ENCODE measurements at places on chromosomes 5 and 9.
A peak's percentile ranks its signal among the peaks of the same experiment; 100 is the strongest.

DNA sequence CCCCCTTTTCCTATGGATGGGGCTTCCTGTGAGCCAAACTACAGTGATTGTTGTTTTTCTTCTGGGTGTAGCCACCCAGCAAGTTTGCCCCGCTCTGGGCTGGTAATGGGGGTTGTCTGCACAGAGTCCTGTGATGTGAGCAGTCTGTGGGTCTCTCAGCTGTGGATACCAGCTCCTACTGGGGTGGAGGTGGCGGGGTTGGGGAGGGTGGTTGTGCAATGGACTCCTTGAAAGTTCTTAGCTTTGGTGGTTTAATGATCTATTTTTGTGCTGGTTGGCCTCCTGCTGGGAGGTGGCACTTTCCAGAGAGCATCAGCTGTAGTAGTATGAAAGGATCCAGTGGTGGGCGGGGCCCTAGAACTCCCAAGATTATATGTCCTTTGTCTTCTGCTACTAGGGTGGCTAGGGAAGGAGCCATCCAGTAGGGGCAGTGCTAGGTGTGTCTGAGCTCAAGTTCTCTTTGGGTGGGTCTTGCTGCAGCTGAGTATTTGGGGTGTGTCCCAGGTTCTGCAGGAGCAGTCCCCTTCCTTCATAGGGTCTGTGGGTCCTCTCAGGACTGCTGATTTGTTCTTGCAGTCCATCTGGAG lies 275.6 kb upstream of the PAPPA start:
- DNase-seq, result no peak

GRCh38 chr9:95494416-95495371 lies 22.1 kb downstream of the PTCH1 start:
- peak; percentile 68 for DNase-seq

- DNase-seq, result no peak
Observed at GRCh38 chr5:74409166-74409706, 231.3 kb downstream of the ENC1 start.

GRCh38 chr5:5751498-5751897 lies 329.0 kb downstream of the ICE1 start:
- DNase-seq, result no peak

DNA sequence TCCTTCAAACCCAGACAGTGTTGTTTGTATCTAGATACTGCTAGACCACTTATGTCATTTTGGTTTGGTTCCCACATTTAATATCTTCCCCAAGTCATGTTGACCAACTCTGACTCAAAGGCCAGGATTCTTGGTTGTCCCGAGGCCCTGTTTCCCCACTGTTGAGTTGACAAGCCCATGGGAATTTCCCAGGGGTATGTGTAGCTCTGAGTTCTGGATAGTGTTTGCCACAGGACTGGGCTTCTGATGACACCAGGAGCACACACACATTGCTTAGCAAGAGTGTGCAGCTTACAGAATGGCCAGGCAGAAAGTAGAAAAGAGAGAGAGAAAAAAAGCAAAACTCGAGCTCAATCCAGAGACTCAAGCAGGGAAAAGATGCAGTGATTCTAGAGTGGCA lies 214.4 kb downstream of the NXNL2 start:
- no peak for DNase-seq

DNA sequence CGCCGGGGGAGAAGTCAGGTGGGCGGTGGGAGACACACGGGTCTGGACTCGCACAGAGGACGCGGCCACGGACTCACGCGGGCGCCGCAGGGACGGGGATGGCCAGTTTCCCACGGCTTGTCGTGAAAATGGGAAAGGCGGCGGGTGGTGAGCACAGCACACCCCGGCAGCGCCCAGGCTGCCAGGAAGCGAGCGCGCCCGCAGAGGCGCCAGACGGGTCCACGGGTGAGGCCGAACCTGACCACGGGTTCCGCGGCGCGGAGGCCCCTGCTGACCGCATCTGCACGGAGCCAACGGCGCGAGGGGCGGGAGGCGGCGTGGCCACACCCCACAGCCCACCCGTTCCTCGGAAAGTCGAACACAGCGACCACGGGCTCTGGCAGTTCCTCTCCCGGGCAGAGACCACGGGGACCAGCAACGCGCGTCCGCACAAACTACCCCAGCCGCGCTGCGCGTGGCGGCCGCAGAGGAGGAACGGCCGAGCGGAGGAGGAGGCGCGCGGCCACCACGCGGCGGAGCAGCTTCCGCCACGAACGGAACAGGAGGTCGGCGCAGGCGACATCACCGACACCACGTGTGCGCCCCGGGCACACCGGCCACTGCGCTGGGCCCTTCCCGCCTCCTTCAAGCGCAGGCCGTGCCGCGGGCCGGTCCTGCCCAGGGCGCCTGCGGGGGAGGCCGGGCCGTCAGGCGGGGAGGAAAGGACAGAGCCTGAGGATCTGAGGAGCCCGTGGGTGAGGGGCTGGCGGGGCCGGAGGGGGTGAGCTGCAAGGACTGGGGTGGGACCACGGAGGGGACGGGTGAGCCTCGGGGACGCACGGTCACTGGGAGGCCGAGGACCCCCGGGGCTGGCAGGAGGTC lies 5.6 kb downstream of the EXD3 start:
- no peak for DNase-seq

DNA sequence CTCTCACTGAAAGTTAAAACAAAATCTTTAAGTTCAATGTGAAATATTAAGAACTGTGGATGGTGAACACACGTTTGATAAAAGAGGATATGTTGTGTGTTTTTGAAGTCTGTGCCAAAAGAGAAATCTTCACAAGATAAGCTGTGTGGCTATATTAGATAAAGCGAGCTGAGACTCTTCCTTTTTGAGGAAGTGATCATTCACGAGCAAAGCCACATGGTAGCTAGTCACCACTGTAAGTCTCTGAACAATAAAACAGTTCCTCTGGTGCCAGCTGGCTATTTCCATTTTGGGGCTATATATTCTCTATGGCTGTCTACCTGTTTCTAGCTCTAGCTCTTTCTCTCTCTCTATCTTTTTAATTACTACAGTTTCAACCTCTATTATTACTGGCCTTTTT lies 1849.2 kb upstream of the C9orf72 start:
- no peak for DNase-seq

DNA sequence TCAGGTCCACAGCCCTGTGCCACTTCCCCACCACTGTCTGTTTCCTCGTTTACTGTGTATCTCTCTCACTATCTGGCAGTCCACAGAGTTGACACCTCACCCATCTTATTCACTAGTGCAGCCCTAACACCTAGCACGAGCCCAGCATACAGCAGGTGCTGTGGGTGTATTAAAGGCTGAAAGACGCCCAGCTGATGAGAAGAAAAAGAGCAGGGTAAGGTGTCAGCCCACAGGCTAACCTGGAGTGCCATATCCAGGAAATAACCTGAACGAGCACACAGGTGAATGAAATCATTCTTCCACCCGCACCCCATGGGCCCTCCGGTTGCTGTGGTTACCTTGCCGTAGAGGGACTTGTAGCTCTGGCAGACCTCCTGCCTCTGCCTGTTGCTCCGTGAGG lies 18.6 kb downstream of the ANXA6 start:
- no peak for DNase-seq

- no peak for DNase-seq
Observed at GRCh38 chr5:73292816-73293459, 119.9 kb downstream of the TMEM174 start.

- DNase-seq, result no peak
Observed at GRCh38 chr5:38723426-38723825, 122.4 kb upstream of the OSMR start.

DNA sequence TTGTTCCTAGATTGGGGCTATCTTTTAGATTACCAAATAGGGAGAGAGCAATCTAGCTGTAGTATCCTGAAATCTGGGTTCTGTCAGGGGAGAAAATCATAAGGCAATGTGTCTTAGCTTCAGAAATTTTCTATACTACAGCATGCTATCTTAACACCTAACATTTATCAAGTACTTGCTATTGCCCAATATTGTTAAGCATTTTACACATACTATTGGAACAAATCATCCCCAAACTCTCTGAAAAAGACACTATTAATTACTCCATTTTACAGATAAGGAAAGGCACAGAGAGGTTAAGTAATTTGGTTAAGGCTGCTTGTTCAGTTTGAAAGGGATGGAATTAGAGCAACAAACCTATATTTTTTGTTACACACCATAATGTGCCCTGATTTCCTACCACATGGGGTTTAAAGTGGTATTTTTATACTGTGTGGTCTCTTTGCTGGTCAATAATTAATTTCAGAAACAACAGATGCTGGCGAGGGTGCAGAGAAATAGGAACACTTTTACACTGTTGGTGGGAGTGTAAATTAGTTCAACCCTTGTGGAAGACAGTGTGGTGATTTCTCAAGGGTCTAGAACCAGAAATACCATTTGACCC lies 57.2 kb upstream of the RIC1 start:
- no peak for DNase-seq

- no peak for DNase-seq
Observed at GRCh38 chr9:32180597-32180996, 203.8 kb upstream of the ACO1 start.

DNA sequence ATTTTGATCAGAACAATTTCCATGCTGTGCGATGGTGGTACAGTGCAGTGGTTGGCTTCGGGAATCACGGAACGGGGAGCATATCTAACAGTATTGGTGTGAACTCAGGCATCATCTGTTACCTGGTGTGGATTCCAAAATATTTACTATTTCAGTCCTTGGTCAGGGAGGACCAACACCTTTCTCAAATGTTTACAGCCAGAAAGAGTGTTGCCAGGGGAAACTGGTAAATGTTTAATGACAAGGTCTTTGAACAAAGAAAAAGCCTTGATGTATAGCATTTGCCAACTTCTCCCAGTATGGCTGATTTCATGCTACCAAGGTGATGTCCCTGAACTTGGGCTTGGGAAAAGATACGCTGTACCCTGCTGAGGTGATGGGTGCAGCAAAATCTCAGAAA lies 145.6 kb upstream of the POC5 start:
- no peak for DNase-seq

GRCh38 chr9:35520364-35520710 lies 30.4 kb downstream of the RUSC2 start:
- DNase-seq, result no peak

DNA sequence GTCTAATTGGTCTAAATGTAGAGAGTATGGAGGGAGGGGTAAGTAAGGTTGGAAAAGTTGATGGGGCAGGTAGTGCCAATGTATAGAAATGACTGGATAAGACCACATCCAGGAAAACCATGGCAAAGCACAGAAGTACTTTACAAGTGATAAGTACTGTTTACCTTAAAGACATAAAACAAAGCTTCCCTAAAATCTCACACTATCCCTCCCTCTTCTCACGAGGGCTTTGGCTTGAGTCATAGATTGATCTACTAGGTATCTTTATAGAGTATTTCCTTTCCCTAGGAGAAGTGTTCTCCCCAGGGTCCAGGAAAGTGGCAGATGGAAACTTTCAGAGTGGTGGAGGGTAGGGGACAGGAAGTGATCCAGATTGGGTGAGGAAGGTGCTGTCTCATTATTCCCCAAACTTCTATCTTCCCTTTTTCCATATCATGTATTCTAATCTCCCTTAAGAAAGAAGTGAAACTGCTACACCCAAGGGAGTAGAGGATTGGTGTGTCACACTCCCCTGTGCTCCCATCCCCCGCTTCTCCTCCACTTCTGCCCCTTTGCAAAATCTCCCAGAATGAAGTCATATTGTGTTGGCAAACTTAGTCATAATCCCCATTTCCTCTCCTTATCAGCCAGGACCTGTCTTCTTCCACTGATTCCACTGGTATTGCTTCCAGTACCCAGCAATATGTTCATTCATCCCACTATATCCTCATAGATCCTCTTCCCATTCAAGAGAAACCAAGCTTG lies 14.6 kb downstream of the IL33 start:
- no peak for DNase-seq

DNA sequence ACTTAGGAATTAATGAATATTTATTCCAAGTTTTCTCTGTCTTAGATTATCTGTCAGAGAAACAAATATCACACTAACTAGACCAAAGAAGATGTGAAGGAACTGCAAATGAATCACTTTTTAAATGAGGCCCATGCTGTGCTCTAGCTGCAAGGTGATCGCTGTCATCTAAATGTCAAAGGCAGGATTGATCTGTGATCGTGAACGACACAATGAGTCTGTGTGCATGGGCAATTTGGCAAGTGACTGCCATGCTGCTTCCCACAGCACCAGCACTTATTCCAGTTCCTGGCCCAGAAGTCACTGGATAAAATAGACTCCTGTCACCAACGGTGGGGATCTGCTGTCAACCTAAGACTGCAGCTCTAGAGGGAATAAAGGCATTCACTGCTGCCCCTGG lies 141.2 kb downstream of the TRIM36 start:
- no peak for DNase-seq

DNA sequence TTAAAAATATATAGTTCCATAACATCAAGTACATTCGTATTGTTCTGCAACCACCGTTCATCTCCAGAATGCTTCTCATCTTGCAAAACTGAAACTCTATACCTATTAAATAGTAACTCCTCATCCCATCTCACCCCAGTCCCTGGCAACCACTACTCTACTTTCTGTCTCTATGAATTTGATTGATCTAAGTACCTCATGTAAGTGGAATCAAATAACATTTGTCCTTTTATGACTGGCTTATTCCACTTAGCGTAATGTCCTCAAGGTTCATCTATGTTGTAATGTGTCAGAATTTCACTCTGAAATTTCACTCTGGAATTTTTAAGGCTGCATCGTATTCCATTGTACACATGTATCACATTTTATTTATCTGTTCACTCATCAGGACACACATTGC lies 132.1 kb upstream of the RUSC2 start:
- no peak for DNase-seq

- DNase-seq, result no peak
Observed at GRCh38 chr9:129996161-129996830, 46.7 kb downstream of the FNBP1 start.

DNA sequence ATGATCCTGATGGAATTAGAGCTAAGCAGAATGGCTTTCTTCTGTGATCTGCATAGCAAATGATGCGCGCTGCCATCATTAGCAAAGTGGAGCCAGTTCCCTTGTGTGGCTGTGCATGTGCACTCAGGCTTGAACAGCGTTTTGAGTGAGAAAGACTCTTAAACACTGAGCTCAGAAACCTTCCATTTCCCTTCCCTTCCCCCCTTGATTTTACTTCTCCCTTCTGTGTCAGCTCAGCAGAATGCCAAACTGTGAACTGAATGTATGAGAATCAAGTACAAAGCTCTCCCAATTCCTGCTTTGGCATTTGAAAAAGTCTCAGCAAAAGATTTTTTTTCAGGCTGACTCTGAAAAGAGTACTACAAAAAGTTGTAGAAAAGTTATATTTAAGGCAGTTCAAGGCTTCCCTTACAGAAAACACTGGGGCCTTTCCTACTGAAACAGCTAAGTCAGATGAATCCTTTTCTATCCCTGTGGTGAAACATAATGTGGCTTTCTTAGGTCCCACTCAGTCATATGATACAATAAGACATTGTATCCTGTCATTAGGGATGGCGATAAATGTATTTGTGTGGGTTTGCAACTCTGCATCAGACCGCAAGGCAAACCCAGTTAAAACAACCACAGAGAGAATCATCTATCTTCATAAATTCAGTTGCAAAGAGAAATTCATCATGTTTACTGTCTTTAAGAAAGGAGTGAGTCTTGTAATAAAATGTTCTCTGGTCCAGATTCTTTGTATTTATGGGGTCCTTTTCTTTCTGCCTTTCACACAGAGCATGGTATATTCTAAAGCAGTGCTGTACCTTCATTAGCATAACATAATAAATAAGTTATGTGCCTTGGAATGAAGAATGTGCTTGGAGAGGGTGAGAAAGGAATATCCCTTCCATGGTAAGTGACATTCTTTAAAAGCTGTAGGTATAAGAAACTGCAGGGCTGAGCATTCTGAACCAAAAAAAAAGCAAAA lies 222.6 kb downstream of the CAAP1 start:
- no peak for DNase-seq

GRCh38 chr5:669842-670395 lies 23.2 kb downstream of the TPPP start:
- no peak for DNase-seq
